ENCODE measurements at places on chromosomes 4 and X.
A peak's percentile ranks its signal among the peaks of the same experiment; 100 is the strongest.

DNA sequence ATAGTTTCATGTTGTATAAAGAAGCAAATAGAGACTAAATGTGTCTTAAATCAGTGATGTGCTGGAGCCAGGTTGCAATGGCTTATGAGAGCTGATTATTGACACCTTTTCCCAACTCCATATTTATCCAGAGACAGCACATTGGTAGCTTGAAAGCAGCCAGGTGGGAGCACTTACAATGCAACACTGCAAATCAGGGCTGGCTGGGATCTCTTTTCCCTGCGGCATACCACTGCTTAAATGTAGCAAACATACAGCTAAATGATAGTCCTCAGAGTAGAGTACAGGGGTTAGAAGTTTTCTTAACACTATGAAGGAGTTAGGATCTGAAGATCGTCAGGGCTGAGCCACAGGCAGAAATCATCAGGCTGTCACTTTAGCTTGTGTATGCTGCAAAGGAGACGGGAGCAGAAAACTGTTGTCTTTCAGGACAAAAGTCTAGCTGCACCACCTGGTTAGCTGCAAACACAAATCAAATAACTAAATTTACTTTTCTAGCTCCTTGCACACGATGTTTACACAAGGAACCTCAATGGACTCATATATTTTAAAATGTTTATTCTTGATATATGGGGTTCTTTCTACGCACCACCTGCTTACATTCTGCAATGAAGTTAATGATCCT, 527.3 kb downstream of the TLL1 start:
- no peak for DNase-seq

DNA sequence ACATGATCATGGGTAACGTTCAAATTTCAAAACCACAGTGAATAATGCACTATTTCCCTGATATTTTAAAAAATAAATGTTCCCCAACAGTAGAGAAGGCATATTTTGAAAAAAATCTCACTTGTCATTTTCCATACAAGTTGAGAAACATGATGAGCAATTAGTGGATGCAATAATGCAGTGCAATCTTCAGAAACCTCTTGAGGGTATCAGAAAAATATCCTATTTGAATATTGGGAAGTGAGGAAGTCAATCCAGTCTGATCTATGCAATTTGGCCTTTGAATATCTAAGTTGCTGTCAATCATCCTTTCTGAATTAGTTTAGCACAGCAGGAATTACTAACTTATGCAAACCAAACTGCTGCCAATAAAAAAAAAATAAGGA, 776.8 kb downstream of the PCDH18 start:
- DNase-seq, result no peak

GRCh38 chrX:68867458-68868112, 38.8 kb downstream of the EFNB1 start:
- DNase-seq, result no peak

DNA sequence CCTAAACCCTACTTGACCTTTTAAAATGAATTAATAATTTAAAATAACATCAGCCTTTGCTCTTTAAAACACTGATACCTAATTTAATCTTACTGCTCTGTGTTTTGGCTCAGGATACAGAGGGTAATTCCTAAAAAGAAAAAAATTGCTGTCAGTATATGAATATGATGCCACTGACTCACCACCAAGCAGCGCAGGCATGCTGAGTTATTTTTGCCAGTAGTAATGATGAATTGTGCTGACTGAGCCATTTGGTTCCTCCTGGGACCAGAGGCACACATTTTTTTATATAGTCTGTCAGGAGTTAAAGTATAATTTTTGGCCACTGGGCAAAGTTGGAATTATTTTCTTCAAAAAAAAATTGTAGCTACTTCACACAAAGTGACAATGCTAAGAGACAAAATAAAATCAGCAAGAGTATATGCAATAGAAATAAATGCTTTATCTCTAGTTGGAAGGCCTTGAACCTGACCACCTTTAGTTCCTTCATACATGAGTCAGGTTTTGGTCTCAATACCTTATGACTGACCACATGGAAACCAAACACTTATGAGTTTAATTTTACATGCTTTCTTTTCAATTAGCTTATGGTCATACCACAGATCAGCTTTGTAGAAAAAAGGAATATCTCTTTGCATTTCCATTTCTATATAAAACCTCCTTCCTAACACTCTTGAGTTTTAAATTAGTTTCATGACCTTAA, 115.1 kb downstream of the PPP3CA start:
- peak; percentile 9 for DNase-seq

- no peak for DNase-seq
Measured at GRCh38 chr4:84977396-84977795, 10.9 kb upstream of the WDFY3 start.

DNA sequence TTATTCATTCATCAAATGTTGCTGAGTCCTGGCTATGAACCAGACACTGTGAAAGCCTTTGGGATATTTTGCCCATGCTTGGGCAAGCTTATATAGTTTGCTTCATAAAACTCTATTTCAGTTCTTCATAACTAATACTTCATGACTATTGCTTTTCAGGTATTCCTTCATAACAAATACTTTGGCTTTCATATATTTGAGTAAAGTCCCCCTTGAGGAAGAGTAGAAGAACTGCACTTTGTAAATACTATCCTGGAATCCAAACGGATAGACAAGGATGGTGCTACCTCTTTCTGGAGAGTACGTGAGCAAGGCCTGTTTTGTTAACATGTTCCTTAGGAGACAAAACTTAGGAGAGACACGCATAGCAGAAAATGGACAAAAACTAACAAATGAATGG, 1.7 kb upstream of the AFP start:
- no peak for DNase-seq

- no peak for DNase-seq
Measured at GRCh38 chr4:87025614-87026041, 90.8 kb downstream of the AFF1 start.

- DNase-seq, result no peak
Measured at GRCh38 chrX:71542825-71543224, 9.9 kb downstream of the OGT start.

GRCh38 chr4:24798036-24798610, 2.8 kb downstream of the SOD3 start:
- DNase-seq, result no peak

DNA sequence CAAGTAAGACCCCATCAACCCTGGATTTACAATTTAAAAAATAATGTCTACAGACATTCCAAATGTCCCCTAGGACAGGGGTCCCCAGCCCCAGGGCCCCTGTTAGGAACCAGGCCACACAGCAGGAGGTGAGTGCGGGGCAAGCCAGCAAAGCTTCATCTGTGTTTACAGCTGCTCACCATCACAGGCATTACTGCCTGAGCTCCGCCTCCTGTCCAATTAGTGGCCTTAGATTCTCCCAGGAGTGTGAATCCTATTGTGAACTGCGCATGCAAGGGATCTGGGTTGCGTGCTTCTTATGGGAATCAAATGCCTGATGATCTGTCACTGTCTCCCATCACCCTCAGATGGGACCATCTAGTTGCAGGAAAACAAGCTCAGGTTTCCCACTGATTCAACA, 146.1 kb downstream of the ATP10D start:
- no peak for DNase-seq

DNA sequence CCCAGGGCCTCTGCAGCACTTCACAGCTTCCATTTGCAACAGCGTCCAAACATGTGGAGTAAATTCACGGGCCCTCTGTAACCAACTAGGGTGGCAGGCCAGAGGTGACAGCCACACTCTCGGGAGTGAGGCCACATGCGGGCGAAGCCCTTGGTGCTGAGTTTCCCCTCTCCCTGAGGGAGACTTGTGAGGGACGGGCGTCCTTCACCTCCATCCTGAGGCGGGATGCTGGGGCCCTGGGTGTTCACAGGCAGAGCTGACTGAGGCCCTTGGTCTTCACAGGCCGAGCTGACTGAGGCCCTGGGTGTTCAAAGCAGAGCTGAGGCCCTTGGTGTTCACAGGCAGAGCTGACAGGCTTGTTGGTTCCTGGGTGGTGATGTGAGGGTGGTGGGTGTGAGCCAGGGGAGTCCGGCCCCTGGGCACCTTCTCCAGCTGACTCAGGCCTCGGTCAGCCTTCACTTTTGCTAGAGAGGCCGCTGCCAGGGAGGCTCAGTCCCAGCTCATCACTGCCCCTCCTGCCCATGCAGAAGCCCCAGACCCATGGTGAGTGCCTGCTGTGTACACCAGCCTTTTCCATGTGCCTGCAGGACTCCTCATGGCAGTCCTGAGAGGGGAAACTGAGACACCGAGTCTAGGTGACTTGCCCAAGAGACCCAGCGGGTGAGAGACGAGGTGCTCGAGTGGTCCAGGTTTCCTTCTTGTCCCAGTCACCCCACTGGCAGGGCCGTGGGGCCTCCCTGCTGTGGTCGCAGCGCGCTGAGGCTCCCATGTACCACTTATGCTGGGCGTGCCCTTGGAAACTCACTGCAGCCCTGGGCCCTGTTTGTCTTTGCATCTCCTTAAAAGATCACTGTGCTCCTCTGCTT, 8.5 kb downstream of the WFS1 start:
- no peak for DNase-seq

DNA sequence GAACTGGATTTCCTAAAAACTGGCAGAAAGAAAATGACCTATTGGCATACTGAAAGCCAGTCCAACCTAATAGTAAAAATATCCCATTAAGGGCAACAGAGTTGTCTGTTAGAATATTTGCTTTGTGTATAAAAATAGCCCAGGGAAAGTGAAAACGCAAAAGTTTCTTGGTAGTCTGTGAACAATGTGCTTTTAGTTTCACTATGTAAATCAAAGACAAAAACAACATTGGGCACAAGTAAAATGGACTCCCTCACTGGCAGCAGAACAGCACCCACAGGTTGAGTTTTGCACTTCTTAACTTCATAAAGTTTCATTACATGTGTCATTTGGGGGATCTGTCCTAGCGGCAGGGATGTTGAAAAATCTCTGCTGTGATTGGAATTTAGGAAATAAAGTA, 4.3 kb upstream of the FGG start:
- no peak for DNase-seq

DNA sequence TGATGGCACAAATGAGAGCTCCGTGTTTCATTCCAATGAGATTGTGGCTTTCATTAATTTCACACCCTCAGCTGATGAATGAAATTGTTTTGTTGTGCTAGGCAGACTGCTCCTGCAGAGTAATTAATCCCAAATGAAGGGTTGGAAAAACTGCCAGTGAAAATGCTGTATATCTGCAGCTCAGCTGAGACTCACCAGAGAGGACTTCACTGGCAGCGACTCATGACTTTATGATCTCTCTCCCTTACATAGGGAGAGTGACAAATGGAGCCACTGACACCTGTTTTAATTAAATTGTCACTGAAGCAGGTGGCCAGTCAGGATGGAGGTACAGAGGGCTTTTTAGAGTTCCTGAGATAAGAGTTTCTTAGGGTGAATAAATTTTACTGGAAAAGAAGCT, 24.8 kb downstream of the GRXCR1 start:
- DNase-seq, result no peak

- peak; percentile 31 for DNase-seq
Measured at GRCh38 chr4:40301603-40302002, 33.5 kb upstream of the CHRNA9 start.

DNA sequence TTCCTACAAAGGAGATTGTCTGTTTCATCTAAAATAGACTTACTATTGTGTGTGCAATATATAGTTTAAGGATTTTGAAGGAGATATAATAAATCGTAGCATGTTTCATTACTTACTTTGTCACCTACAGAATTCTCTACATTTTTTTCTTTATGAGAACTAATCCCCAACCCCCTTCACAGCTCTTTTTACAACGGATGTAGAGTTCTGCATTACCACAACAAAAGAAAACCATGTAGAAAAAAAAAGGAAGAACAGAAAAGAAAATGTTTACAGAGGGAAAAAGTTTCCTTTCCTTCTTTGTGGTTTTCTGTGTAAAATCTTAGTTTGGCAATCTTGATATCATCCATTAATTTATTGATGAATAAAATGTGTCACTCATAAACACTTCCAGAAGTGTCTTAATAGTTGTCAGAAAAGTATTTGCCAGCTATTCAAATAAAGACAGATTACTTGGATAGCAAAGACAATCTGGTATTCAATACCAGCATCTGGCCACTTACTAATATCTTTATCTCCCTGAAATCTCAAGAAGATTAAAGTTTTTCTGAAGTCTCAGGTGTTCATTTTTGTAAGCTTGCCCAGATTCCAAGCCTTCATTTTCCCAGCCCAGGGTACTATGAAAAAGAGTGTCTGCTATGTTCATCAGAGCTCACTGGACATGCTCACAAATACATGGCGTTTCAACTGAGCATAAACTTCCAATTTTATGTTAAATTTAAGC, 806.8 kb downstream of the PCDH19 start:
- no peak for DNase-seq

DNA sequence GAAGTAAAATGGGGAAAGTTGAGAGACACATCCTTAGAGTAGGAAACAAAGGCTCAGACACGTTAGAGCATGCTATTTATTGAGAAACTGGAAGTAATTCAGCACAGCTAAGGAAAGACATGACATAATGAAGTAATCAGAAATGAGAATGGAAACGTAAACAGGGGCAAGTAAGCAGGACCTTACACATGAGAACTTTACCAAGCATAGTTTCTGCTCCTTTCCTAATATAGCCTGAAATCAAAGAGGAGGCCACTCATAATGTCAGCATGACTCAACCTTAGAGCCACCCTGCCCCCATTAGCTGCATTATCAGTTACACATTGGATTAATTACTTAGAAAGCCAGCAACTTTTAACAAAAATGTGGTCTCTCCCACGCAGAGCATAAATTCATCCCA, 558.3 kb upstream of the GRIA3 start:
- no peak for DNase-seq

GRCh38 chrX:14670819-14671218, 141.5 kb downstream of the GLRA2 start:
- DNase-seq, result no peak

DNA sequence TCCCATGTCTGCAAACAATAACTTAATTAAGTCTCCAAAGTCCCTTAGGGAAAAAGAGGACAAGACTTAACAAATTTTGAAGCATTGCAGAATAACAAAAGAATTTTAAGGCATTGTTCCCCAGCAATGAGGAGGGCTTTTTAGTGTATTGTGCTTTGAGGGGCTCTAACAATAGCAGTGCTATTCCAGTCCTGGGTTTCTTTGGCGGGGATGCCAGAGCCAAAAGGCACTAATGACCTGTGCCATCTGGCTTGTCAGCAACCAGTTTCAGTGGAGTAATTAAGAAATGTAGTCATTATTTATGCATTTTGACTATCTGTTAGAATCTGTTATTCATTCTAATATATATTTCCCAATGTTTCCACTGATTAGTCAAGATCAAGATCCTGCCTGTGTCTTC, 575.4 kb downstream of the SPRY1 start:
- DNase-seq, result no peak

DNA sequence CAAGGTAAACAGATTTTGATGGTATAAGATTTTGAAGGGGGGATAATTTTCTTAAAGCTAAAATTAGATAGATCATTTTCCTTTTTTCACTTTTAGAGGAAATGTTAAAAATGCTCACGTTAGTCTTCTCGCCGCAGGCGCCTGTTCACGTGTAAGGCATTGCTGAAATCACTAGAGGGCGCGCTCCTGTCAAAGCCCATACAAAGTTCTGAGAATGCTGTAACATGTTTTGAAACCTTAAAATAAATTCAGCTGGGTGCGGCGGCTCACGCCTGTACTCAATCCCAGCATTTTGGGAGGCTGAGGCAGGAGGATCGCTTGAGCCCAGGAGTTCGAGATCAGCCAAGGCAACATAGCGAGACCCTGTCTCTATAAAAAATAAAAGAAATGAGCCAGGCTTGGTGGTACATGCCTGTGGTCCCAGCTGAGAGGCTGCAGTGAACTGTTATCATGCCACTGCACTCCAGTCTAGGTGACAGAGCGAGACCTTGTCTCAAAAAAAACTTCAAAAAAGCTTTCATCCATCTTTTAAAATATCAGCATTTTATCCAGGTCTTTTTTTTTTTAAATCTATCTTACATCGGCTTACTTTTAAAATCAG, 138.0 kb downstream of the RBMX2 start:
- DNase-seq, result peak; percentile 26

GRCh38 chrX:123753656-123754350, 21.0 kb upstream of the THOC2 start:
- no peak for DNase-seq

- no peak for DNase-seq
Measured at GRCh38 chr4:5372198-5372597, 320.9 kb downstream of the STK32B start.
